ENCODE measurements at places on chromosomes 6 and 20.

DNA sequence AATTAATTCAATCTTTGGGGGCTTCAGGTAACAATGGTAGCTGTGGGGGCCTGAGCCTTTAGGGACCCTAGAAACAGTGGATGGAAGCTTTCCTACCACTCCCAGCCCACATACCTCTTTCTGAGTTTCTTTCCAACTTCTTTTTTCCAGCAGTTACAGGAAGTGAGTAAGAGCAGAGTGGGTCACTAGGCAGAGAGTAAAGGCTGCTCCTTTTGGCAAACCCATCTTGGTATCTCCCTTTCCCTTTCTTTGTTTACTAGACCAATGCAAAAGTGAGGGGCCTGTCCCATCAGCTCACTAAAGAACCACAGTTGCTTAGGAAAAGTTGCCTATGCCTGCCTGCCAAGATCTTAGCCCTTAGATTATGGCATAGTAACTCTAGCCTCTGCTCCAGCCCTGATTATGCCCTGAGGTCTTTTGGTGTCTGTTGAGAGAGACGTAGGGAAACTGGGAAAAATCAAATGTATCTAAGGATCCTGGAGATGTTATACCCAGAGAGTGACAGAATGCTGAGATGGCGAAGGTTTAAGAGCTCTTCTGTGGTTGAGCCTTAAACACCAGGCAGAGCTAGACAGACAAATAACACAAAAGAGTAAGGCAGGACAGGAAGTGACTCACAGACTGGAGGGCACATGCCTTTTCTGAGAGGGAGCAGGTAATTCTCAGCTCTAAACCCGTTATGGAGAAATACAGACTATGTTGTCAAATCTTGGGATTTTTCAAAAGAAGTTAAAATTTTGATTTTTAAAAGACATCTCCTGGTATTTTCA, 31.3 kb downstream of the TRMT6 start:
- no peak for DNase-seq

GRCh38 chr6:33763483-33763882, 16.8 kb upstream of the IP6K3 start:
- no peak for DNase-seq

DNA sequence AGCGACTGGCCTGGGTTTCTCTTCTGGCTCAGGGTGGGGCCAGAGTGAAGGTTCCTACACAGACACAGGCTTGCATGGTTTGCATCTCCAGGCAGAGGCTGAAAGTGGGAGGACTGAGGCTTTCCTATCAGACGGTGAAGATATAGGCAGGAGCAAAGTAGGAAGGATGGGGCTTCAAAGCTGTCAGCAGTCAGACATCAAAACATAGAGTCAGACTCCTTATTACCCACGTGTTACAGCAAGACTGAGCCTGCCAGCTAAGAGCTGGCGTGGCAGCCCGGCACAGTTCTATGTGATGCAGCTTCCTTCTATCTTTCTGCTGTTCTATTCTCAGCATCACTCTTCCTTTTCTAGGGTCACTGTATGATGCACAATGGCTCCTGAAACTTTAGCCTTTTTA, 445.1 kb downstream of the DOK5 start:
- peak; percentile 18 for DNase-seq

- DNase-seq = no peak
Observed at GRCh38 chr6:154921482-154921881, 73.6 kb upstream of the TIAM2 start.

DNA sequence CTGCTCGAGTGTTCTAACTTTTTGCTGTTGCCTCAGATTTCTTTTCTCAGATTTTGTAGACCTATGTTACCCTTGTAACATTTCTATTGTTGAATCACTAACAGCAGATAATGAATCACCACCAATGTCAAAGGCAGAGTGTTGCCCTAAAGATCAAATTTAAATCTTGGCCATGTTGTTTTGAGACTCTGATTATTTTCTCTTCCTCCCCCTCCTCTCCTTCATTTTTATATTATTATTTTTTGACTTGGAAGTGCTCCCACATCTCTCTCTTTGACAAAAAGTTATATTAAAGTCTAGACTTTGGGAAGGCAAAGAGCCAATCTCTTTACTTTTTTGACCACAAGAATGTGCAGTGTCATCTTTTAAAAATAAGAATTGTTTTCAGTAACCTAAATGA, 422.7 kb downstream of the NKAIN2 start:
- DNase-seq = no peak

DNA sequence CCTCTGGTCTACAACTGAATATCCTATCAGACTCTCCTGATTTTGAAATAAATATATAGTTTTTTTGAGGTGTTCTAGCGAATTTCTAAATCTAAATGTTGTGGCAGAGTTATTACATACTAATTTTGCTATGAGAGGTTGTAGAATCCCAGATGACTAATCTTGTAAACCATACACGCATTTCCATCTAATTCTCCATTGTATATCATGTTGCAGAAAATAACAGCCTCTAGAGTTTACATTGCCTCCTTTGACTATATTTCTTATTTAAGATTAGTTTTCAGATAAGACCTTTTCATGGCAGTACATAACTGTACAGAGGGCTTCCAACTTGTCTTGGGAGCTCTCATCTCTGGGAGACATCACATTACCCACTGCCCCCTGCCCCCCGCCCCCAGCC, 22.9 kb downstream of the PTPN1 start:
- DNase-seq = no peak

DNA sequence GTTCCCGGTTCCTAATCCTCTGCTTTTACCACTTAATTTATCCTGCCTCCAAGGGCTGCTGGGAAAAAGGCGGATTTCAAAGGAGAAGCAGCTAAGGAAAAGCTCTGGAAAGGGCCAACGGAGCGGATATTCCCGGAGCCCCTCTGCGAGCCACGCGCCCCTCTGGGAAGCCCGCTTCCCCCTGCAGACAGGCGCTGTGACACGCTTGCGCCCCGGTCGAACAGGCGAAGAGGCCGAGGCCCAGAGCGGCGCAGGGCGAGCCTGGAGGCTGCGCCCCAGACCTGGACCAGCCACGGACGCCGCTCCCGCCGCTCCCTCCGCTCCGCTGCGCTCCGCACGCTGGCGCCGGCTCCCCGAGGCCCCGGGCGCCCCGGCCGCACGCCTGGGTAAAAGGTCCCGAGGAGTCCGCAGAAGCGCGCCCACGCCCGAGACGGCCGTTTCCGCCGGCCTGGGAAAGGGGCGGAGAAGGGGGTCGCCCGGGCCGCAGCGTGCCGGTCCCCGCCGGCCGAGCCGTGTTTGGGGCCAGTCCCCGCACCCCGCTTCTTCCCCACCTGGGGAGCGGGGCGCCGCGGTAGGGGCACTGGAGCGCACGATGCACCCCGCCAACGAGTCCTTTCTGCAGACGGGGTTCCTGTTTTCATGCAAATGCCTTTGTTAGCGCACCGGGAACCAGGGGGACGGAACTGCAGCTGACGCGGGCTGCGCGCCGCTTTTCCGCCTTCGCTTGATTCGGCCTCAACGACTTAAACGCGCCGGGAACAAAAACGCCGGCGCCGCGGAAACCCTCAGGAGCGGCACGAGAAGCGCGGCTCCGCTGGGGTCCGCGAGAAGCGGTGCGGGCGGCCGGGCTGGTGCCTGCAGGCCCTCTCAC, 91.9 kb upstream of the SIRPA start:
- DNase-seq = no peak

DNA sequence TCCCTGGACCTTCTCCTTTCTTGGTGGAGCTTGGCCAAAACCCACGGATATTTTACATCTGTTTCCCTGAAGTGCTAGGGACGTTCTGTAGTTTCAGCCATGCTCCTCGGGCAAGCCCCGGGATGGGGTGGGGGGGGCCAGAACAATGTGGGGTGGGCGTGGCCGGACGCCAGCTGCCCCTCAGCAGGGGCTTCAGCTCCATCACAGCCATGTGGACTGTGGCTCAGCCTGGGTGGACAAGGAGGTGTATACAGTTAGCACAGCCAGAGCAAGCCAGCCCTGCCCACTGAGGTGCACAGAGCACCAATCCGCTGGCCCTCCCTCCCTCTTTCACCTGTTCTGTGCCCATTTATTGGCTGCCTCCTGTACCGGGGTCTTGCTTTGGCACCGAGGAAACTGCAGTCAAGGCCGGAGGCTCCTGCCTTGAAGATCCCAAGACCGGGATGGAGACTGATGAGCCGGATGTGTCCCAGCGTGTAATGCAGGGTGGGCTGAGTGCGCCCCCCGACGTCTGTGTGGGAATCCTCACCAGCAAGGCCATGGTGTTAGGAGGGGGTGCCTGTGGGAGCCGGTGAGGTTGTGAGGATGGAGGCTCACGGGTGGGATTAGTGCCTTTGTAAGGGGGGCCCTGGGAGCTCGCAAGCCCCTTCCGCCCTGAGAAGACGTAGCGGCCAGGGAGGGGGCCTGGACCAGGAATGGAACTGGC, 28.0 kb downstream of the FRMD1 start:
- peak; percentile 45 for DNase-seq

GRCh38 chr6:63121166-63121565, 90.1 kb upstream of the FKBP1C start:
- DNase-seq = no peak

DNA sequence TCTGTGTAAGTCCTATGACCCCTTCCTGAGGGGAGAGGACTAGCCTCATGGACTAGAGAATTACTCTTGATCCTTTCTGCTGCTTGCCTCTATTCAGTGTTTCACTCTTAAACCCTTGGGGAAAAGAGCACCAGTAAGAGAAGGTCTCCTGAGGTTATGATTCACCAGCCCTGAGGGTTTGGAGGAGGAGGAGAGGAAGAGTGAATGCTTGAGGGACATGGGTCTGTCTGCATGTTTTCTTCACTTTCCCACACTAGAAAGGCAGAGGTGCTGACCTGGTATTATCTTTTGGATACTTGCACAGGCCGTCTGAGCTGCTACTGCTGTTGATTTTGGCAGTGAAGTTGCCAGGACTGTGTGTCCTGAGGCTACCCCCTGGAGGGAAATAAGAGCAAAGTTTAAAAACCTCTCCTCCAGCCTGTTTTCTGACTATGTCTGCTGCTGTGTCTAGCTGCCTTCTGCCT, 78.3 kb downstream of the CD109 start:
- DNase-seq = no peak

DNA sequence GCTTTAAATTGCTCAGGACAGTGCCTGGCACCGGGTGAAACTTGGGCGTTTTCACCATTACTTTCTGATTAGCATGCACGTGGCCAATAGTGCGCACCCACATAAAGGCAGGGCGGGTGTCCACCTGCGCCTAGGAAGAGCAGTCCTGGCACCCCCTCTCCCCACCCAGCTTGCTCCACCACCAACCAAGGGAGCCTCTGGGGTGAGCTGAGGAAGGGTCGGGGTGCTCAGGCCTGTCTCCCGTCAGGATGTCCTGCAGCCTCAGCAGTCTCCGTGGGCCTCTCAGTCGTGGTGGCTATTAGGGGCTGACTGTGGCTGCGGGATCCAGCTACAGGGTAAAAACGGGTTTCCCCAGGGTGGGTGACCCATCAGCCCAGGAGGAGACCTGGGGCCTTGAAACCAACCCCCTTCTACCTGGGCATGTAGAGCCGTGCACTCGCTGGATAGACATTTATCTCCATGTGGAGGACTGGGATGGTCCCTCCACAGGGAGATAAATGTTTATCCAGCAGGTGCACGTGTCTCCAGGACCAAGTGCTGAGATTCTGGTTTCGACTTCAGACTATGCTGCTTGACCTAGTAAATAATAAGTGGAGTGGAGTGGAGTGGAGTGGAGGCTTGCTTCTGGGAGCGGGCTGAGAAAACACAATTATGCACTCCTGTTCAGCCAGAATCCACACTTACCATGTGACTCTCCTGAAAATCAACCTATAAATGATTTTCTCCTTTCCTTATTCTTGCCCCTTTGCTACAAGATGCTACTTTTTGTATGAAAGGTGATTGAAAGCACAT, 91.1 kb downstream of the ZDHHC14 start:
- no peak for DNase-seq

GRCh38 chr6:153801917-153802316, 237.1 kb upstream of the OPRM1 start:
- no peak for DNase-seq

- no peak for DNase-seq
Observed at GRCh38 chr20:5770231-5770986, 20.2 kb downstream of the SHLD1 start.

- peak; percentile 76 for DNase-seq
Observed at GRCh38 chr6:53956068-53956711, 155.1 kb upstream of the MLIP start.

DNA sequence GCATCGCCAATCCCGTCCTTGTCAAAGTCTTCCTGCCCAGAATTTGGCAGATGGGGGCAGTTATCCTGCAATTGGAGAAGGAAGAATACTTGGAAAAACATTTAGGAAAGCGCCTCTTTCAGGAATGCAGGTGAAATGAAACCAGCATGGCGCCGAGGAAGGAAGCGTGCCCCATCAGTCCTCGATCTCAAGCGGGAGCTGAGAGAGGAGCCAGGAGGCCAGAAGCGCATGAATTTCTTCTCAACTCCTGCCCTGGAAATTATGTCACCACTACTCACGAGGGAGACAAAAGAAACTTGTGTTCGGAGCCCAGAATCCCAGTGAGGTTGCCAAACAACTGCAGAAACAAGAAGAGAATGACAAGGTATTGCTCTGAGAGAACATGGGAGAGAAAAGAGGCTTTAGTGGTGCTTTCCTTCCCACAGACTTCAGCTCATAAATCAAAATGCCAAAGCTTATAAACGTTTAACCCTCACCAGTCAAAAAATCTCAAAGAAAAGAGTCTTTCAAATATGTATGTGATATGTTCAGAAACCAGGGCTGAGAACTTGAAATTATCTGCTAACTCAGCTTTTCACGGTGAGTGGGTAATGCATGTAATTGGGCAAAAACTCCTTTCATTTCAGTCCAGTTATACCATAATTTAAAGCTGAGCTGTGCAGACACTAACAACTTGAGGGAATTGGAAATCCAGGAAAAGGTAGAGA, 23.9 kb downstream of the THBS2 start:
- no peak for DNase-seq

DNA sequence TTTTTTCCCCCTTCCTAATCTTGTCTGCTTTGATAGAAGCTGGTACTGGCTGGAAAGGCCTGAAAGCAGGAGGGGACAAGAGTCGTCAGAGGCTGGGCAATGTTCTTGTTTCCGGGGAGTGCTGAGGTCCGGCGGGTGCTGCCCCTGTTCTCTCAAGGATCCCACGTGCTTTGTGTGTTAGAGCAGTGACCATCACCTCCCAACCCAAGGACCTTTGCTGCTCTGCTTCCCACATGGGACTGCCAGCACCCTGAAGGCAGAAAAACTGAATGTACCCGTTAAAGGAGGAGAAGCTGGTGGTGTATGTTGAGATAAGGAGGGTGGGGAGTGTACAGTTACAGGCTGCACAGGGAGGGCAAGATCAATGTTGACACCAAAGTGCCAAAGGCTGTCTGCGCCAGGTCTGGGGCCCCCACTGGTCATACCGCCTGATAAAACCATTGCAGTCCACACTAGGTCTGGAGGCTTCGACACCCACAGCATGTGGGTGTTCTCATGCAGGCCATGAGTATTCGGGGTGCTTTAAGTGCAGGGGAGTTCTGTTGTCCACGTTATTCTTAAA, 15.0 kb downstream of the C20orf173 start:
- no peak for DNase-seq

- no peak for DNase-seq
Observed at GRCh38 chr6:54970337-54970736, 123.8 kb downstream of the FAM83B start.

- no peak for DNase-seq
Observed at GRCh38 chr6:138345565-138346285, 32.0 kb upstream of the SMIM28 start.
